ENCODE measurements at places on chromosomes 4 and X.

DNA sequence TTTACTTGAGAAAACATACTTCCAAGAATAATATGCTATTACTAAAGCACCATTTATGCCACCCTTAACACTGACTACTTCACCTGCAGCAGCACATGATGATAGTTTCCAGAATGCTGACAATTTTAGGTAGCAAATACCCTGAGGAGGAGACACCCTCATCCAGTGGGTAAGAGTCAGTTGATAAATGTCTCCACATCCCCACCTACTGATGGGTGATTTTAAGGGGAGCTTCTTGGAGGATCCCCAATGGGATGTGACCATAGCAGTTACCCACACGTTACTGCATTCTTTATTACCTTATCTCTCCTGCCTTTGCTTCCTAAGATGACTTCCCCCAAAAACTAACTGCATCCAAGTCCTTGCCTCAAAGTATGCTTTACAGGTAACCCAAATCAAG lies 131.2 kb upstream of the SMARCAD1 start:
- no peak for DNase-seq

DNA sequence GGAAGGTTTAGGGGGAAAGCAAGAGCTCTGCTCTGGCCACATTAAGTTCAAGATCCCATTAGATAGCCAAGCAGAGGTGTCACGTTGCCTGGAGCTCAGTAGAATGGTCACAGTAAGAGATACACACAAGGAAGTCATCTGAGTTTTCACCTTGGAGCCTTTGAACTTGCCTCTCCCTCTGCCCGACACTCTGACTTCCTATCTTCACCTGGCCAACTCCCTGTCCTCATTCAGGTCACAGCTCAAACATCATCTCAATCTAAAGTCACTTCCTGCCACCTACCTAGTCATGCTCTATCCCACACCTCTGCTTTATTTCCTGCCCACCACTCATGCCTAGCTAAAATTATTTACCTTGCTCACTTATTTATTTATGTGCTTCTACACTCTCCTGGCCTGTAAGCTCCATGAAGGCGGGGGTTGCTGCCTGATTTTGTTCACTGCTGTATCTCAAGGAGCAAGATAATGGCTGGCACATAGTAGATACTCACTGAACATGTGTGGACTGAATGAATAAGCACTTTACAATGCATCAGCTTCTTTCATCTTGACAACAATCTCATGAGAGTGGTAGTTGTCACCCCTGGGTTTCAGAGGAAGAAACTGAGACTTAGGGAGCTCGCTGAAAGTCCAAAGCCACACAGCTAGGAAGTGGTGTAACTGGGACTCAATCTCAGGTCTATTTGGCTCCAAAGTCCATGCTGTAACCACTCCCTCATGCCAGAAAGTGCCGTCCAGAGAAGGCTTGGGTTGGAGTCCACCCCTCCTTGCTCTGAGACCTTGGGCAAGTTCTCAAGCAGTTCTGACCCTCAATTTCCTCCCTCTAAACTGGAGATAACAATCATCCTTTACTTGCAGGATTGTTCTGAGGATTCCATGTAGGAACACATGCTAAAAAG lies 40.3 kb downstream of the EFNB1 start:
- no peak for DNase-seq

- DNase-seq: no peak
These were observed 760.6 kb upstream of the EPHA5 start for GRCh38 chr4:66430856-66431255.

- DNase-seq: no peak
These were observed 1159.7 kb upstream of the PCDH7 start for GRCh38 chr4:29560452-29560851.

DNA sequence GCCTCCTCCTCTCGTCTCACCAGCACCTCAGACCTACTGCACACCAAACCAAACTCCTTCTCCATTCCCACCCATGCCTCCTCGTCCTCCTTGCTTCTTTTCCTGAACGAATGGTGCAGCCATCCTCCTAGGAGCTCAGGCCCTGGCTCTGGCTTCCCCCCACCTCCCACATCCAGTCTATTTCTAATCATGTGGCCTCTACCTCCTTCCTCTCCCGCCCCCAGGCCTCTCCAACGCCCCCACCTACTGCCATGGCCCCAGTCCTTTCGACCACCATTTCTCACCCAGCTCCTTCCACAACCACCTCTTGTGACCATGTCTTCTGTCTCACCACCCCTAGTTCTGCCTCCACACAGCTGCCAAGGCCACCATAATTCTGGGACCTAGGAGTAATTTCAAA lies 127.1 kb downstream of the PJA1 start:
- DNase-seq: no peak

DNA sequence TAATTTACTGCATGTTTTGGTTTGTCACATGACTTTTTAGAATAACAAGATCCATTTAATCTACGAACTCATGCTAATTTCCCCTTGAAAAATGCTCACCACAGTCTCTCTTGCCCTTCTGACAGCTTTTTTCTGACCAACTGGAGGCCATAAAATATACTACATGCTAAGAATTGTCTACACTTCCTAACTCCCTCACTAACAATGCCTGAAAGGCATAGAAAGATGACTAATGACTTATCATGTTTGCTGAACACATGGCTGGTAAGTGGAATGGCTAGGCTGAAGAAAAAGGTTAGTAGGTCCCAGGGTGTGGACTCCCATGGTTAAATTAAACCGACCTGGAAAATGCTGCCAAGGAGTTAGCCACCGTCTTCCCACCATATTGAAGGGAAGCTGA lies 309.9 kb downstream of the SPOCK3 start:
- no peak for DNase-seq

DNA sequence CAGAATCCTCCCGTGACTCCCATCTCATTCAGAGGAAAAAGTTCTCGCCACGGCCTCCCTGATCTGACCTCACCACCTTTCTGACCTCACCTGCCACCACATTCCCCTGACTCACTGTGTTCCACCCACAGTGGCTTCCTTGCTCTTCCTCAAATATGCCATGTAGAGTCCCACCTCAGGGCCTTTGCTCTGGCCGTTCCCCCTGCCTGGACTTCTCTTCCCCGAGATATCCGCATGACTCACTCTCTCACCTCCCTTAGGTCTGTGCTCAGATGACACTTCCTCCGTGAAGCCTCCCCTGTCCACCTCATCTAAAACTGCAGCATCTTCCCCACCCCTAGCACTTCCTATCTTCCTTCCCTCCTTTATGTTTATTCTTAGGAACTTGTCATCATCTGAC lies 7.2 kb upstream of the TSPYL2 start:
- DNase-seq: no peak

- DNase-seq: peak; percentile 36
These were observed at the start of gene RFC1 for GRCh38 chr4:39365830-39366771. RFC1 (minus strand) TSS chr4:39366362; CDS start chr4:39366241, 121 bp downstream.

DNA sequence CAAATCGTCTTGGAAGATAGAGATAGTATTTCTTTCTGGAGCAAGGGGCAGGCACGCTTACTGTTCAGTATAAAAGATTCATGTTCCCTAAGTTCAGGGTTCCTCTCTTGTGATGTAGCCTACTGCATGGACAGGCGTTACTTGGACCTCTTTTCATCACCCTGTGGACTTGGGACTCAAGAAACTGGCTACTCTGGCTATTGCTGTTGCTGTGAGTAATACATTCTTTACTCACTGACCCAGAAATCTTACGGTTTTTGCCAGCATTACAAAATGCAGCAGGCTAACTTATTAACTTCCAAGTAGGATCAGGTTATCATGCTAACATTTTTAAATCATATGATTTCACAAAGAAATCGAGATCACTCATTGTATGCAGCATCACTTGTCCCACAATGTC lies 12.8 kb upstream of the GUCY1B1 start:
- no peak for DNase-seq

GRCh38 chr4:108919226-108919893 lies 156.5 kb upstream of the ETNPPL start:
- no peak for DNase-seq

- DNase-seq: no peak
These were observed 37.8 kb downstream of the SPOCK3 start for GRCh38 chr4:167196344-167197012.

GRCh38 chr4:7854697-7855370 lies 84.8 kb downstream of the AFAP1 start:
- DNase-seq: no peak

- DNase-seq: no peak
These were observed 4.1 kb downstream of the AFF1 start for GRCh38 chr4:86938771-86939520.

GRCh38 chr4:118076958-118077766 lies 42.9 kb downstream of the NDST3 start:
- DNase-seq: no peak

DNA sequence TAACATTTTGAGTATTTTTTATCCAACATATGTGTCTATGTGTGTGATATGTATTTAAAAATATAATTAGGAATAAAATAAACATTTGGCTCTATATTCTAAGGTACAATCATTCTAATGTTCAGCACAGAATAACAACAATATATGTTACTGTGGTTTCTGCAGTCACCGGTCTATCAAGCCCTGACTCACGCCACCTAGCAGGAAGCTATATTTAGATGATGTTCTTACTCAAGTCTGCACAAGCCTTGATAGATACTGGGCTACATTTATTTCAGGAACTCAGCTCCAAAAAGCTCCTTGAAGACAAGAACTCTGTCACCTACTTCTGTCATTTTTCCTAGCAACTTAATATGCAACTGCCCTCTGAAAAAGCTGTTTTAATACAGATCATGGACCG lies 152.0 kb upstream of the FTHL17 start:
- no peak for DNase-seq

- no peak for DNase-seq
These were observed 14.0 kb downstream of the PLCXD1 start for GRCh38 chrX:295136-295535.

DNA sequence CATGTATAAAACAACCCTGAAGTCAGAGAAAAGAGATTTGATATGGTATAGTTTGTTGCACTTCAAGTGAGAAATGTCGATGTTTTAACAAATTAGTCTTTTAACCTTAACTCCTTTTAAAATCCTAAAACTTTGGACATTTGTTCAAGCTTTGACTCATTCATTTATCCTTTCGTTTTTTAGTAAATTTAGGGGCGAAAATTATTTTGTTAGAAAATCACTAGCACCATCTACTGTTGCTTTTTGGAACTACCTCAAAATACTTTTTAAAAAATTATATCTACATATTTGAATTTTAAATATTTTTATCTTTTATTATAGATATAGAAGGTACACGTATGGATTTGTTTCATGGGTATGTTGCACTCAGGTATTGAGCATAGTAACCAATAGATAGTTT lies 165.1 kb upstream of the POF1B start:
- DNase-seq: no peak

All from DMS 273 treated with DMSO at 0.1 percent for 48 hours (cell line).